ENCODE measurements at places on chromosomes 5 and 9.
A peak's percentile ranks its signal among the peaks of the same experiment; 100 is the strongest.

DNA sequence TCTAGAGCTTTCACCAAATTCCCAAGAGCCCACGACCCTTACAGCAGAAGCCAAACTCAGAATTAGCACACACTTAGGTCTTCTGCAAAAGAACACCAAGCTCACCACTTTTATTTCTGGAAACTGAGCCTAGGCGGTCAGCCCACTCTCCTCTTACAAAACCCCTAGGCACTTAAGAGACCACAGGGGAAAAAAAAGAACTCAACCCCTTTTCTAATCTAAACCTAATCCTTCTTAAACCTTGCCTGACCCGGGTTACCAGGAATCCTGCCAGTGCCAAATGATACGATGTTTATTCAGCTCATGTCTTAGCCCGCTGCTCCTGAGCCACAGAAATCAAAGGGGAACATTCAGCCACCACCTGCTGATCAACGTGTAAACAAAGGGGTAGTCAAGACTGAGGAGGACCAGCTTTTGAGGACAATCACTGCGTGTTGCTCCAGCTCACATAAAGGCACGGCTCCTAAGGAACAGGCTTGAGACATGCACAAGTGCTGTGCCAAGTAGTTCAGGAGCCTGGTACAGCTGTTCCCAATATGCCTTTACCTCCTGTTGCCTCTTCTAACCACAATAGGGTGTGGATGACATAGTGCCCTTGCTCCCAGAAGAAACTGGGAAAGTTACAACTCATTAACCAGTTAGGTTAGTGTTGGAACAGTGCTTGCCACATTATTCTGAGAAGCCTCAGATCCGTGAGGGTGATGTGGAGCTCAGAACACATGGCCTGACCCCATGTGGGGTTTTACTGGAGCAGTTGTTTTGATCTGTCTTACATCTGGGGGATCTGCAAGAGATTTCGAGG, 49.3 kb downstream of the ZFAND5 start:
- no peak for DNase-seq

DNA sequence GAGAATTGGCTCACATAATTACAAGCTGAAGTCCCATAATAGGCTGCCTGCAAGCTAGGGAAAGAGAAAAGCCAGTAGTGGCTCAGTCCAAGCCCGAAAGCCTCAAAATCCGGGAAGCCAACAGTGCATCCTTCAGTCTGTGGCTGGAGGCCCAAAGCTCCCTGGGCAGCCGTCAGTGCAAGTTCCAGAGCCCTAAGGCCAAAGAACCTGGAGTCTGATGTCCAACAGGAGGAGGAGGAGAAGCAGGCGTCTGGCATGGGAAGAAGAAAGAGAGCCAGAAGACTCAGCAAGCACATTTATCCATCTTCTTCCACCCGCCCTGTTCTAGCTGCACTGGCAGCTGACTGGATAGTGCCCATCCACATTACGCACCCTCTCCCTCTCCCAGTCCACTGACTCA, 213.4 kb downstream of the GAS1 start:
- DNase-seq: no peak

GRCh38 chr5:179599100-179599499, 24.4 kb downstream of the HNRNPH1 start:
- no peak for DNase-seq

DNA sequence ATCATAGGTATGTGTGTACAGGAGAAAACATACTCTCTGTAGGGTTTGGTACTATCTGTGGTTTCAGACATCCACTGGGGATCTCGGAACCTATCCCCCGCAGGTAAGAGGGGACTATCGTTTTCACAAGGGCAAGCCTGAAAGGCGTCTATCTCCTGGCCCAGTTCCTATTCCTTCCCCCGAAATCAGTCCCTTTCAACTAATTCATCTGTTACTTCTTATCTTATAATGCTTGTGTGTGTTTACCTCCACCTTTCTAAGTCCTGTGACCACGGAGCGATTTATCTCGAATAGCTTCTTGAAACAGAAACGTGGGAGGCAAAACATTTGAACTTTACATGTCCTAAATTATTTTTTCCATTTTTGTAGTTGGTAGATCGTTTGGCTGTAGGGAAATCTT, 11.4 kb downstream of the ABO start:
- DNase-seq: no peak

GRCh38 chr5:75648712-75649111, 37.5 kb downstream of the ANKDD1B start:
- peak; percentile 30 for DNase-seq

DNA sequence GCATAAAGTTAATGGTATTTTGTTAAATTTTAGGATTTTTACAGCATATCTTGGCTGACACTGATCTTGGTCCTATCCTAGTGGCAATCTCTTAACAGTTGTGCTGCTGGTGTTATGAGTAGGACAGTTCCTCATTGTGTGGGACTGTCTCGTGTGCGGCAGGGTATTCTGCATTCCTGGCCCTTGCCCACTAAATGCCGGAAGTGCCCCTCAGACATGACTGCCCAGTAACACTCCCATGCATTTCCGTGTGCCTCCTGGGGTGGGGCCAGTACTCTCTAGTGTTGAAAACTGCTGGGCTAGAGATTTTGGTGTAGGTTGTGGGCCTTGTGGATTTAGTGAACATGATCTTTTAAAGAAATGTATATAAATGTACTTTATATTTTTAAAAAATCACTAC, 227.1 kb upstream of the DMRT1 start:
- no peak for DNase-seq

DNA sequence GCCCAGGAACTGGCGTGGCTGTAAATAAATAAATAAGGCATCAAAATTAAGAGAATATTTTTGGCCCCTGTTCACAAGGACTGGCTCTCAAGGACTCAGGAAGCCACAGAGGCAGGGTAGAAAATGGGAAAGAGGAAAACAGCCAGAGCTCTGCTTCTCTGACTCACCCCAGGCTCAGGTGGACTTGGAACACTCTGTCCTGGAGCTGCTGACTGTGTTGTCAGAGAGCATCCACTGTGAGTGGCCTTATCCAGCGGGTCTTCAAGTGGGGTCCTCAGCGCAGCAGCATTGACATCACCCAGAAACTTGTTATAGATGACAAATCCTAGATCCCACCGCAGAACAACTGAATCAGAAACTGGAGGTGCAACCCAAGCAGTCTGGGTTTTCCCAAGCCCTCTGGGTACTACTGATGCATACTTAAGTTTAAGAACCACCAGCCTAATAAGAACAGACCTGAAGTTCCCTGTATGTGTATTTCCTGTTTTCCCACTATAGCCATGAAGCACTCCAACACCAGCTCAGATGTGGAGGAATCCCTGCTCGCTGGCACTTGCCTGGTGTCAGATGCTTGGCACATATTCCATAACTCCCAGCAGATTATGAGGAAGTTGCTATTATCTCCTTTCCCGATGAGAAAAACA, 20.5 kb downstream of the ADRA1B start:
- DNase-seq: no peak

DNA sequence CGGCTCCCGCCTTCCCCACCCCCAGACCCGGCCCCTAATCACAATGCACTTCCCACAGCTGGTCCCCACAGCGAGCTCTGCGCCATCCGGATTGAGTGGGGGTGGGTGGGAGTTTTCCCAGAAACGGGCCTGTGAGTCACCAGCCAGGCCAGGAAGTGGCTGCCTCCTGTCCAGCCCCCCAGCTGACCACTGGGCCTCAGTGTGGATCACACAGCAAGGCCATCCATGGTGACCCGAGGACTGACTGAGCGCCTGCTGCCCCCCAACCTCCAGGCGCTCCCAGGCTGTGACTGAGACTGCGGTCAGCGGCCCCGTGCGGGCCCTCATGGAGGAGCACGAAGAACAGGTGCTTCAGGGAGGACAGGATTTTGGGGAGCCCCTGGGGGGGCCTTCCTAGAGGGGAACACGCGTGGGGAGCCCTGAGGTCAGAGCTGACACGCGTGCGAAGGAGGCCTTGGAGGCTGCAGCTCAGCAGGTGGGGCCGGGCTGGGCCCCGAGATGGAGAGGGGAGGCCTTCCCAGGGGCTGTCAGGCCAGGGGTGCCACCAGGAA, 48.3 kb upstream of the EGFL7 start:
- DNase-seq: no peak

DNA sequence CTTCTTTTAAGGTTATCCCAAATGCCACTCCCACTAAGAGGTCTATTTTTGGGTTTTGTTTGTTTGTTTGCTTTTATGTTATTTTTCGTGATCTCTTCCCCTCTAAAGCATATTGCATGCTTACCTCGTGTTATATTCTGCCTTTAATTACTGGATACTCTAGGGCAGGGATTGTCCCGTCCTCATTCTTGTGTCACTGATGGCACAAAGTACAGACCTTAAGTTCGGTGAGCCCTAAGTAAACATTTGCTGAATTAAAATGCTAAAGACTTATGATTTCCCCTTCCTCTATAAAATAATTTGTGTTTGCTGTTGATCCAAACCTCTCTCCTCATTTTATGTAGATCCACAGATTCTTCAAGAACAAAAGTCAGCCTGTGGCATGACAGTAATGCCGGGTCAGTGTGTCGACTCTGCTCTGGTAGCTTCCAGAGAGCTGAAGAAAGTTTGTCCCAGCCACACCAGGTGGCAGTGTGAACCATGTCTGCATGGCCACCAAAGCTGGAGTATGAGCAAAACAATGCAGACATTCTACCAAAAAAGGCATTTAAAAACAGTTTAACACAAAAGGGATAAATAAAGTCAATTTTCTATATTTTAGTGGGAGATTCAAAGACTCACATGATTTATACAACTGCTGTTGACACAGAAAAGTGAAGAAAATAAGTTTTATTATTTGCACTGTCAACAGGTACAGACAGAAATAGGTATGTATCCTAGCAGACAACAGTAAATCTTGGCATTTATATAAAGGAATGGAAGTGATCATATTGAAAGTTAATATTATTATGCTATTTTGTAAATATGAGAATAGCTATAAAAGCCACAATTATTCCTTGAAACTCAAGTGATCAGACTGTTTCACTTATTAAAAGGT, 17.9 kb upstream of the POC5 start:
- DNase-seq: peak; percentile 23

DNA sequence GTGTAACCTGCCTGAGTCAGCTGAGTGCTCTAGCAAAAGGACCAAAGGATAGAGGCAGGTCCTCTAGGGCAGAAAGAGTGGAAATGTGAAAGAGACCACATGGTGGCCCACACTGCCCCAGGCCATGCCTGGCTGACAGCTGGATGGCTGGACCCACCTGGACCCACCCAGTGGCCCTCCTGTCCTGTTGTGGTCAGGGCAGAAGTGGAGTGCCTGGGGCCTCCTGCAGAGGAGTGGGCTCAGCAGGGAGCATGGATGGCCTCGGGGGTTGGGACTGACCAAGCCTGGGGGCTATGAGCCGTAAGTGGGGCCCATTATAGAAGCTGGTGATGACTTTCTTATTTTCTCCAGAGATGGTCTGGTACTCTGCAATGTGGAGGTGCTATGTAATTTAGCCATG, 55.7 kb upstream of the FAM120AOS start:
- no peak for DNase-seq

GRCh38 chr5:32627219-32627870, 42.0 kb downstream of the SUB1 start:
- DNase-seq: no peak

GRCh38 chr9:95508968-95509850, 7.6 kb downstream of the PTCH1 start:
- DNase-seq: peak; percentile 74

- no peak for DNase-seq
Measured at GRCh38 chr9:78552802-78553201, 255.9 kb downstream of the PSAT1 start.

- no peak for DNase-seq
Measured at GRCh38 chr5:10559871-10560270, 4.0 kb upstream of the ANKRD33B start.

GRCh38 chr9:38207247-38207778, 138.3 kb upstream of the SHB start:
- no peak for DNase-seq

DNA sequence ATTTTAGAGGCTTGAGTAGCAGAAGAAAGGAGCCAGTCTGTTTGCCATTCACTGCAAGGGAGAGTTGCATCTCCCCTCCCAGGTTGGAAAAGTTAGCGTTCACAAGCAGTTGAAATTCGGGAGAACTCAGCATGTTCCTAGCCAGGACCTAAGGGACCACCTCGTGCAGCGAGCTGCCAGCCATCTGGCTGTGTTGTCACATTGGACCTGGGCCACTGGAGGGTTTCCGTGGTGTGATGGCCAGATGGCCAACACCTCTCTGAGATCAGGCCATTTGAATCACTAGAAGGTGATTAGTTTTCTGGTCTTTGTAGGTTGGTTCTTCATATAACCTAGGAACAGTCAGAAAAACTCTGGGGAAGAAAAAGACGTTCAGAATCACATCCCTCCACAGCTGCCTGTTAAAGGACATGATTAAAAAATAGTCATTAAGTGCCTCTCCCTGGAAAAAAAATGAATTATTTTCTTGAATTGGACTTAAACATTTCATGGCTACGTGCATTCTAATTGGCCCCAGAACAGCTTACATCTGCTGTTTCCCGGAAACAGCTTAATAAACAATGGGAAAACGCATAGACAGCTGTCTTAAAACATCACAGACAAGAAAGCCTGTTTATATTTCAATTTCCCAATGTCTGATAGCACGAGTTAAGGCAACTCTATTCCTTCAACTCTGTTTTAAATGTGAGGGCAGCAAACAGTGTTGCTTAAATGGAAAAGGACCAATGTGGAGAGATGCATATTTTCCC, 303.9 kb downstream of the TENT4A start:
- DNase-seq: no peak

- DNase-seq: no peak
Measured at GRCh38 chr5:135249658-135250057, 149.4 kb downstream of the MACROH2A1 start.

DNA sequence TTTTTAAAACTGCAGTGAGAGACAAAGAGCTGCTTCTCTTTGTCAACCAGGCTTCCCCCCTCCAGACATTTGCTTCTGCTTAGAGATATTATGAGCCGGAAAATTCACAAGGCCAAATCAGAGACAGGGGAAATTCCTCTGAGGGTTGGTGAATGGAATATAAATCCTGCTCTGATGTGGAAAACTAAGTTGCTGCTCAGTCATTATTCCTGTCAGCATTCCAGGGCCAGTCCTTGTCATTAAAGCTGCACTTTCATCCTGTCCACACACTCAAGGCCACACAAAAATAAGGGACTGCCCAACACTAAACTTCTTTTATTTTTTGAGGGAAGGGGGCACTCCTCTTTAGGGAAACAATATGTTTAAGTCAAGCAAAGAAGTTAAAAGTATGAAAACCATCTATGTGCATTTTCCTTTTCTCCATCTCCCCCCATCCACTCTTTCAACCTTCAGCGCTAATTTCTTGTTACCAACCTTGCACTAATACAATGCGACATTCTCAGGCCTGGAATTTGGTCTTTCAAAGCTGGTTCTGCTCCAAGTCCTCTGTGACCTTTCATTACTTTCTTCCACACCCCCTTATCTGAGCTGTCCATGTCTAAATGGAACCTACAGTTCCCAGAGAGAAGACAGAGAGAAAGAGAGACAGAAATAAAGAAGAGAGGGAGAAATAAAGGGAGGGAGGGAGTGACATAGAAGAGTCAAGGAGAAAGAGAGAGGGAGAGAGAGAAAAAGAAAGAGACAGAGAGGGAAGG, 118.9 kb upstream of the S1PR3 start:
- DNase-seq: no peak
